Natural killer cell (primary cell): ENCODE measurements at places on chromosomes 5 and 9. TPM values are rescaled to one million over a fixed set of nuclear protein-coding genes. Genes with fewer than 3 reads are reported as not detected.

Gene DBH
- not detected for total RNA-seq

Gene PTPRD
- 0.68 TPM for total RNA-seq

Gene ZNF474
- not detected for total RNA-seq

Gene PROB1
- 0.91 TPM for total RNA-seq

Gene FIBCD1
- not detected for total RNA-seq

Gene CAVIN4
- 0.21 TPM for total RNA-seq

Gene SPTLC1
- 47.8 TPM for total RNA-seq

Gene GABRA6
- total RNA-seq = not detected

GRCh38 chr5:139638090-139638735 lies 9.9 kb upstream of the CXXC5 start:
- peak; percentile 44 for DNase-seq

DNA sequence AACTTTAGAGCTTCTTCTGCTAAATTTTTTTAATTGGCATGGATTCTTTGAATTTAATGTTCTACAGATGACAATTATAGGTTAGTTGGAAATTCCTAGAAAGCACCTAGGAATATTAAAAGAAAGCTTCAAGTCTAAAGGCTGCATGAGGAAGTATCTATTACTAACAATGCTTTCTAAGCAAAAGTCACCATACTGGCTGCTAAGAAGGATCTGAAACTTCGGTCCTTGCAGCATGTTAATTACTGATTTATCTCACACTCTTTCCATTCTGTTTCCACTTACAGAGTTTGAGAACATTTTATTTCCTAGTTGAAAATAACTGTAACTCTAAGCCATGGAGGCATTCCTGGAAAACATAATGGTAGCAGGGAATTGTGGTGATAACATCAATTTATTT lies 8.4 kb downstream of the SEMA6A start:
- no peak for DNase-seq

GRCh38 chr9:126398403-126399058 lies 71.9 kb downstream of the MVB12B start:
- DNase-seq = peak; percentile 73

GRCh38 chr5:68652534-68652965 lies 437.0 kb downstream of the PIK3R1 start:
- DNase-seq = no peak

DNA sequence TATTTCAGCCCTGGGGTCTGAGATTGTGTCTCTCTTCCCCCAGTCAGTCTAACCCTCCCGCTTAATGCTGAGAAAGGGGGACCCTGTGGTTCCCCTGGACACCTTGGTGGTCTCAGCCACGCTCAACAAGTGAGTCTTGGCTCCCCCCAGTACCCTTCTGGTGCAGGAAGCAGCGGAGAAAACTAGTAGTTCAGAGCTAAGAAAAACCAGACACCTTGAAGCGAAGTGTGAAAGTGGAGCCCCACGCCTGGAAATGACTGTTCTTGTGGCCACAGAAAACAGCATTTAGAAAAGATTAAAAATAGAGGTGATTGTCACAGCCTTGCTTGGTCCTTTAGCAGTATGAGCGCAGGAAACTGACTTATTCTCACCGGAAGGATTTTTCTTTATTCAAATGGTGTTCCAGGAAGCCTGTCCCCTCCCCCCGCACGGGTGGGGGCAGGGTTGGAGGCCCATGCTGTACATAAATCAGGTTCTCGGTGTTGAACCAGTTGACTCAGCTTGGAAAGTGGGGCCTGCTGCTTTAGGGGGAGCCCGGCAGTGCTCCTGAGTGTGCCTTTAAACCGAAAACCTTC lies 8.1 kb downstream of the ARPC5L start:
- peak; percentile 90 for DNase-seq

- no peak for DNase-seq
These were observed 49.8 kb downstream of the RASEF start for GRCh38 chr9:83012922-83013838.

DNA sequence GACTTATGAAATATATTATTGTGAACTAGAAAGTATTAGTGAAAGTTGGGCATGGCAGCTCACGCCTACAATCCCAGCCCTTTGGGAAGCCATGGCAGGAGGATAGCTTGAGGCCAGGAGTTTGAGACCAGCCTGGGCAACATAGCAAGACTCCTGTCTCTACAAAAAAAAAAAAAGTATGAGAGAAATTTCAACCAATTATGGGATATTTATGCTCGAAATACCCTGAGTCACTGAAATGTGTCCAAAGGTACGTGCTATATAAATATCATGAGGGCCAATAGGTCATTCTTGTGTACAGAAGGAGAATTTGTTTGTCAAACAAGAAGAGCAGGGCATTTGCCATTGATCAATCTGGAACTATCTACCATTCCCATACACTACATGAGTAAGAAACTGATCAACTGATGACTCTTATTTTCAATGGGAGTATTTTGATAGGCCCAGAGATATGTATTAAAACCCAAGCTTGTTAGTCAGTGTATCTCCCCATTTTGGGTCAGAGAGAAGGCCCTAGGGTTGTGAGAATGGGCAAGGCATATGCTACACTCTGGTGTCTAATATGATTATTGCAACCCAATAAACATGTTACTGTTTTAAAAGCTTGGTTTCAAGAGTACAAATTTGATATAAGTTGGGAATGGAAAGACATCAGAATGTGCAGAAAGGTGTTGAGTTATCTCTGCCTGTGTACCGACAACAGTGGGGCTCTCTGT lies 21.7 kb upstream of the HOMER1 start:
- DNase-seq = no peak

- peak; percentile 66 for DNase-seq
These were observed 677 bp upstream of the TXNDC15 start for GRCh38 chr5:134873494-134873893.

- no peak for DNase-seq
These were observed 45.4 kb downstream of the PLGRKT start for GRCh38 chr9:5392285-5392684.

- DNase-seq = no peak
These were observed 160.1 kb upstream of the ZNF608 start for GRCh38 chr5:124906339-124907097.

DNA sequence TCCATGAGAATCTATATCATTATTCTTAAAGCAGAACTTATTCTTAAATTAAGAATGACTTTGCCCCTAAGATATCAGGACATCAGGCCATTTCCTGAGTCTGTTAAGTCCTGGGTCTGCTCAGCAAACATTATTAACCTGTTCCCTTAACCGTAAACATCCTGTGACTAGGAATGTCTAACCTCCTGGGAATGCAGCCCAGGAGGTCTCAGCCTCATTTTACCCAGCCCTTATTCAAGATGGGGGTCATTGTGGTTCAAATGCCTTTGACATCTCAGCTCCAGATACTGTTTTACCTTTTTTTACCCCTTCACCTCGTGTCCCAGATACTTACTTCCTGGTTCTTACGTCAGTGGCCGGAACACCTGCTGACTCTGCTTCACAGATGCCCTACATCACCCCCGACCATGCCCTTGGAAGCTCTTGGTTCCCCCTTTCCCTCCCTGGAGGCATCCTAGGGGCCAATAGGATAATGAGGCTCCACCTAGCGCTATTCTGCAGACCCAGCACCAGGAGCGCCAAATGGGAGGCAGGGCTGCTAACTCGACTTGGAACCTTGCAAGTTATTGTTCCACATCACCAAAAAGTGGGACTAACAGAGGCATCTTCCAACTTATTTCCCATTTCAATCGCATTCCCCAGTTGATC lies 182.5 kb downstream of the MED10 start:
- DNase-seq = no peak

DNA sequence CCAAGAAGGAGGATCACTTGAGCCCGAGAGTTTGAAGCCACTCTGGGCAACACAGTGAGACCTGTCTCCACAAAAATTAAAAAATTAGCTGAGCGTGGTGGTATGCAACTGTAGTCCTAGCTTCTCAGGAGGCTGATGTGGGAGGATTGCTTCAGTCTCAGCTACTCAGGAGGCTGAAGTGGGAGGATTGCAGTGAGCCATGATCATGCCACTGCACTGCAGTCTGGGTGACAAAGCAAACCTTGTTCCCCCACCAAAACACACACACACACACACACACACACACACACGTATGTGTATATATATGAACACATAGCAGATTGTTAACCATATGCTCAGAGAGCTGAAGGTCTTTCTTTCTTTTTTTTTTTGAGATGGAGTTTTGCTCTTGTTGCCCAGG lies 157.5 kb upstream of the MAST4 start:
- no peak for DNase-seq

DNA sequence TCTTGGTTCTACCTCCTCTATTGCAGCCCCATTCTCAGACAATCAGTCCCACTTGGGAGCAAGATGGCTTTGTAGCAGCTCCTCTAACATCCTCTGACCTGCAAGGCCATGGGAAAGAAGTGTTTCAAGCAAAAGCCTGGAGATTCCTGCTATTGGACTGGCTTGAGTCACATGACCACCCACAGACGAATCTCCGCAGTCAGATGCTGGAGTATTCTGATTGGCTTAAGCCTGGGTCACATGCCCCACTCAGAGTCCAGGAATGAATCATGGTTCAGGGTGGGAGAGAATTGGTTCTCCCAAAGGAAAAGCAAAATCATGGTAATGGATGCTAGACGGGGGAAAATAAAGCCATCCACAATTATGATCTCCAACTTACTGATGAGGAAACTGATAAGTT lies 22.6 kb upstream of the LMX1B start:
- no peak for DNase-seq

GRCh38 chr5:145598983-145599382 lies 236.2 kb downstream of the PRELID2 start:
- DNase-seq = no peak

- no peak for DNase-seq
These were observed 68.8 kb downstream of the HACD4 start for GRCh38 chr9:20962536-20963225.

DNA sequence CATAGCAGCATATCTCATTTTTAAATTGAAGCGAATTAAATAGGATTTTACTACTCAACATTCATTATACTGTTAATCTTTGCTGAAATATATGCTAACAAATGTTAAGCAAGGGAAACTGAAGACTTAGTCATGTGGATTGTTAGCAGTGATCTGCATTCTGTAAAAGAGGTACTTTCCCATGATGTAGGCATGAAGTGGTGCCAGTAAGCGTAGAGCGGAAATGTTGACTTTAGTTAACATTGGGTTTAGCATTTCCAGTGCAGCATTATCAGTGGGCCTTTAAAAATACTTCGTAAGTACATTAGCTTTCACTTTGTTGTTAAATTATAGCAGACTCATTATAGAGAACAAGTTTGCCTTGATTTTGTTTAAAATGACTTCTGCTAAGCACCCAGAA lies 130.3 kb downstream of the CDC42SE2 start:
- no peak for DNase-seq

GRCh38 chr5:72619251-72619650 lies 112.0 kb upstream of the ZNF366 start:
- DNase-seq = no peak

- DNase-seq = no peak
These were observed 134.2 kb downstream of the RNF180 start for GRCh38 chr5:64299805-64300204.

DNA sequence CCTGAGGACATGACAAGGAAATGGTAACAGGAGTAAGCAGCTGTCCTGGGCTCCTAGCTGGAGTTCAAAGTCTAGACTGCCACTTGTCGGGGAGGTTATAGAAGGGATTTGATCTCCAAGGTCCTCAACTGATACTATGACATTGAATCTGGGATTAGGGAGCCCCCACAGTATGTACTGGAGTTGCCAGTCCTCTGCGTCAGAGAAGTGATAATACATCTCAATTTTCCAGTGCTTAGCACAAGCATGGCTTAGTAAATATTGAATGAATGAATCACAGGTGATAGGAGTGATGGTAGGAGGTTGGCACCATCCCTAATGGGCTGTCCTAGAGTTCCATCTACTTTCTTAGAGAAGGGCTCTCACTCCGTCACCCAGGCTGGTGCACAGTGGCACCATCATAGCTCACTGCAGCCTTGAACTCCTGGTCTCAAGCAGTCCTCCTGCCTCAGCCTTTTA lies 6.2 kb upstream of the TPM2 start:
- DNase-seq = no peak

- DNase-seq = no peak
These were observed 18.8 kb downstream of the NUP214 start for GRCh38 chr9:131144201-131144600.

DNA sequence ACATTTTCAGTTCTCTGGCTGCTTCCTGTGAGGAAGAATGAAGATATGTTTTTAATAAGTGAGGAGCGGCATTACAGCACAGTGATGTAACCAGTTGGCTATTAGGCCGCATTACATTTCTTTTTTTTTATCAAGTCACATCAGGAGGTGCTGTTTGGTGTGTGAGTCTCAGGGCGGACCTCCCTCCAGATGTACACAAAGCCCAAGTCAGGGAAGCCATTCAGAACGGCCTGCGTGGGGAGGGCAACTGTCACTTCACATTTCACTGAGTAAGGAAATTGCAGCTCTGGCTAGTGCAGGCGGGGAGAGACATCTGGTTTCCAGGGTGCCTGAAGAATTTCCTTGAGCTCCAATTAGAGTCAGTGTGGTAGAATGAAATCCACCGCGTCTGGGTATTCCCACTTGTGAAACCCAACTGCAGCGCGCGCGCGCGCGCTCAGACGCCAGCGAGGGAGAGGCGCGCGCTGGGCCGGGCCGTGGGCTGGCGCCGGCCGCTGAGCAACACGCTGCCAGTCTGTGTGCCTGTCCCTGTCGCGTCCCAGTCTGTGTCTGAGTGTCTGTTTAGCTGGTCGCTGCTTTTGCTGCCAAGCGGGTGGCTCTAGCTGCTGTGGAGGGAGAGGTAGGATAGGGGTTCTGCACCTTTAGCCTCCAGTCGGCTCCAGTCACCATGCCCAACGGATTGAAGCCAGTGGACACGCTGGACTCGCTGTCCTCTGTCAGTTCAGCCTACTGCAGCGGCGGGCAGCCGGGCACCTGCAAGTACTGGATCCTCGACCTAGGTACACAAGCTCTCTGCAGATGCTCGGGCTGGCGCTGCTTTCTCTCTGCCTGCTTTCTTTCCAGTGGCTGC lies 140.8 kb upstream of the OTULINL start:
- DNase-seq = no peak

GRCh38 chr9:81599837-81600236 lies 89.5 kb downstream of the TLE1 start:
- no peak for DNase-seq

DNA sequence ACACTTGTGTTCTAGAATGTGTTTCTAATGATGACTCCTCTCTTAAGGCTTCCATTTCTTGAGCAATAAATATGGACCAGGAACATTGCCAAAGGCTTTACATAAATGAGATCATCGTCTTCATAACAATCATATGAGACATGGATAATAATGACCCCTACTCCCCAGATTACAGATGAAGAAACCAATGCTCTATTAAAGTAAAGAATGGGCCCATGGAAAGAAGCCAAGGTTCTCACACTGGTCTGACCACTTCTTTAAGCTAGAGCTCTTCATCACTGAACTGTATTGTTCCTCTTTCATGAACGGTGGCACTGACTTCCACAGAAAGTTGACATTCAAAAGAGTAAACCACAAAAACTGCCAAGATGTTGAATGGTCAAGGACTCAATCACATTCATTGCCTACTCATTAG lies 65.3 kb downstream of the MARCHF3 start:
- DNase-seq = no peak

DNA sequence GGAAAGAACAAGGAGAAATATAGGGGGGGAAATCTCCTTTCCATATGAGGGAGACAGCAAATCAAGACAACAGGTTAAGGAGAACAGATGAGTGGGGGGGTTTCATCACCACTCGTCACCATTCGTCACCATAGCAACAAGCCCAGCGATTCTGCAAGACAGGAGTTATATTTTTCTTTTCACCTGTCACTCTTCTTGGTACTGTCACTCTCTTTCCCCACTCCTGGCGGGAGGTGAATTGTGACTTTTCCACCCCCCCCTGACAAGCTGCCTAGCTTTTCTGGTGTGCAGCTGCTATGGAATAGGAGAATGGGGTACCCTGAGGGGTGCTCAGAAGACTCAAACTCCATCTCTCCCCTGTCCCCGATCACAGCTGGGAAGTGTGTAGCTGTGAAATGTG lies 239.9 kb downstream of the FAM114A2 start:
- DNase-seq = no peak
